Natural killer cell (primary cell): ENCODE measurements at places on chromosomes 3 and 15. TPM values are rescaled to one million over a fixed set of nuclear protein-coding genes. Genes with fewer than 3 reads are reported as not detected.

LTK gene
- total RNA-seq, result 4.9 TPM

DNA sequence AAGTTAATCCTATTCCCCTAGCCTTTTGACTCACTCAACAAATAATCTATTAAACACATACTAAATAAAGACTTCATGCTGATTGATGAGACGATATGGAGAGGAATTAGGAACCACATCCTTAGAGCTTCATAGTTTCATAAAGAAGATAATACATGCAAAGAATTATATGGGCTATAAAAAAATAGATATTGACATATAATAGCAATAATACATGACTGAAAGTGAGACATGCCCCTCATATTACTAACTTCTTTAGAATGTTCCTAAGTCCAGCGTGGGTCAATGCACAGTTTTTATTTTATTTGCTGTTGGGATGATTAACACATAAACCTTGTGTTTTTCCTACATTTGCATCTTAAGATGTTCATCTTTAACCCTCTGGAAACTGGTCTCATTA lies 32.2 kb downstream of the SUCNR1 start:
- no peak for DNase-seq

RBPMS2 gene
- total RNA-seq, result 7.2 TPM

DNA sequence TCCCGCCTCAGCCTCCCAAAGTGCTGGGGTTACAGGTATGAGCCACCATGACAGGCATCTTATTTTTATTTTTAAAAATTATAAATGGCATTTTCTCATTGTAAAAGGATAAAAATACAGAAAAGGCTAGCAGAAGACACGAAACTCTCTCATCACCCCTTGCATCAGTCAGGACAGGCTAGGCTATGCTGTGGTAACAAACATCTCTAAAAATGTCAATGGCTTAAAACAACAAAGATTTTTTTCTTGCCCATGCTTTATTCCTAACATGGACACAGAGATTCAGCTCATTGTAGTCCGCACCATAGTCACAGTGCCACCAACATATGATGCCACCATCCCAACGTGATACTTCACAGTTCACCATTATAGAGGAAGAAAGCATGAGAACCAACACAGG lies 34.0 kb upstream of the SEMA4B start:
- DNase-seq, result no peak

MESP2 gene
- not detected for total RNA-seq

GTF2A2 gene
- total RNA-seq, result 57.4 TPM
